ENCODE measurements at places on chromosomes 2 and 18. TPM values are rescaled to one million over a fixed set of nuclear protein-coding genes. Genes with fewer than 3 reads are reported as not detected.

DNA sequence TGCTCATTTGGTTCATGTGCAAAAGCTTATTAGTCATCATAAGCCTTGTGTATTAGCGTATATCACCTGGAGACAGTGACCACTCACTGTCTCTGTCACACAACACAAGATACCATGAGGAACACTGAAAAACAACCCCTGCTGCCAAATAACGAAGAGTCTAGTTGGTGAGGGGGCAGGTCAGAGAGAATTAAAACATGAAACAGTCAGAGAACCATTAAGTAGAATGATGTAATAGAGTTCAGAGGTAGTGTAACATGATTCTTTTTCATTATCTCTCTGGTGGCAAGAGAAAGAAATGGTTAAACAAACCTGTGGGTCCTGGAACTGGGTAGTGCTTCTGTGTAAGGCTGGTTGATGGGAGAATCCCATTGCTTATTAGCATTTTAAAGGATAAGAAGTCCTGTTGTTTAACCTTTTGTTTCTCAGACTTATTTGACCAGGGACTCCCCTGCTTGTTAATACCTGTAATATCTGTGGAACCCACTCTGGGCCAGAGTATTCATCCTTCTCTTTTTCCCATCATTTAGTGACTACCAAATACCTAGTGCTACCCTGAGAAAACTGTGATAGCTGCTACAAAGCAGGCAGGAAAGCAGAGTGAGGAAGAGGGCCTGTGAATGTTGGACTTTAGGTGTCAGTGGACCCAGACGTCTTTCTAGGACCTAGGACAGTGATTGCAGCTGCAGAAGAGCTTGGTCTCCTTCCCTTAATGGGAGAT is 38.0 kb downstream of the PTRHD1 start:
- no peak for ATAC-seq

GRCh38 chr2:57516698-57517340 is 529.8 kb upstream of the VRK2 start:
- ATAC-seq = no peak

GRCh38 chr2:40512256-40512655 is 60.4 kb upstream of the SLC8A1 start:
- peak; percentile 20 for ATAC-seq

GRCh38 chr2:109091526-109091925 is 37.5 kb upstream of the SH3RF3 start:
- no peak for ATAC-seq

Gene FTCDNL1
- total RNA-seq = 2.3 TPM

Gene FHOD3
- 36.7 TPM for total RNA-seq

DNA sequence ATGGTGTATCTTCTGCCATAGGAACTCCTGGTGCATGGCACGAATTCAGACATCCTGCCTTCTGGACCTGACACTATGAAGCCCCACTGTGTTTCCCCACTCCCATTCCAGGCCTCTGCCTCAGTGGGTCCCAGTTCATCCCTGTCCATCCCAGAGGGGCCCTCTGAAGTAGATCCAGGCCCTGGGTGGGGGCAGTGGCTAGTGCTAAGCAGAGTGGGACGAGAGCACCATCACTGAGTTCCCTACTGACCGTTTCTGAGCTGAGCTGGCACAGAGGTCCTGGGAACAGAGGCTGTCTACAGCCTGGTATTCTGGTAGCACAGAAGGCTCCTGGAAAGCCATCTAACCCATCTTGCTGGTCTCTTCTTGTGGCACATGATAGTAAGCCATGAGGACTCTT is 54.0 kb downstream of the ATOH8 start:
- ATAC-seq = no peak

Gene DYSF
- total RNA-seq = 14.0 TPM

DNA sequence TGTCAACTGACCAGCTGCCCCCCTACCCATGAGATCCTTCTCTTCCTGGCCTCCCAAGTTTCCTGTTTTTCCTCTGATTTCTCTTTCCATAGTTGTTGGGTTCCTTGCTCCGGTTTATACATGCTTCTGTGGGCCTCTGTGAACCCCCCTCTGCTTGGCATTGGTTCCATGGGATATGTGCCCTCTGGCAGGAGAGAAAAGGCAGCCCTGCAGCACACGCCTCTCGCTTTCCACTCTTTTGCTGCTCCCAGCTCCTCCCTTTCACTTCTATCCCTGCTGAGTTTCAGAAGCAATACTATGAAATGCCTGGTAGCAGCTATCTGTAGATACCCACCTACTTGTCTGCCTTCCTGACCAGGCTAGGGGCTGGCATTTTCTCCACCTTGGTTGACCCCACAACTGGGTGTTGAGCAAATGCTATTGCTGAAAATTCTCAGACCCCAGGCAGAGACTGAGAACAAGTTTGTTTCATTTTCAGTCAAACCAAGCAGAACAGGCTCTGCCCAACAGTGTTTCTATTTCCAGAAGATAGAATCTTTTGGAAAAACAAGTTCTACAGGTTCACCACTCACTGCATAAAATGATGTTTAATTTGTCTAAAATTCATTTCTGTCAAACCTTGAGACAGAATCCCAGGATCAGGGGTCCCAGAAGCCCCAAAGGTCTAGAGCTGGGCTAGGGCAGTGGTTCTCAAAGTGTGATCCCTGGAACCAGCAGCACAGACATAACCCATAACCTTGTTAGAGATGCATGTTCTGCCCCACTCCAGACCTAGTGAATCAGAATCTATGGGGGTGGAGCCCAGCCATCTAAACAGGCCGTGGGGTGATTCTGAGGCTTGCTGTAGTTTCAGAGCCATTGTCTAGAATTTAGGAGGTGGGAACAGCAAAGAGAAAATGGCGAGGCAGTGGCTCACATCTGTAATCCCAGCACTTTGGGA is 13.4 kb downstream of the CAPG start:
- peak; percentile 50 for ATAC-seq

Gene CROCC2
- not detected for total RNA-seq

Gene HOXD3
- 1.8 TPM for total RNA-seq

Gene SPEG
- 254 TPM for total RNA-seq

Gene FABP1
- total RNA-seq = not detected

GRCh38 chr2:71839826-71840225 is 307.8 kb downstream of the CYP26B1 start:
- no peak for ATAC-seq

- no peak for ATAC-seq
Measured at GRCh38 chr18:26722565-26722931, 143.0 kb downstream of the AQP4 start.

Gene IL36RN
- not detected for total RNA-seq

Gene ZNF385B
- total RNA-seq = 2.7 TPM

DNA sequence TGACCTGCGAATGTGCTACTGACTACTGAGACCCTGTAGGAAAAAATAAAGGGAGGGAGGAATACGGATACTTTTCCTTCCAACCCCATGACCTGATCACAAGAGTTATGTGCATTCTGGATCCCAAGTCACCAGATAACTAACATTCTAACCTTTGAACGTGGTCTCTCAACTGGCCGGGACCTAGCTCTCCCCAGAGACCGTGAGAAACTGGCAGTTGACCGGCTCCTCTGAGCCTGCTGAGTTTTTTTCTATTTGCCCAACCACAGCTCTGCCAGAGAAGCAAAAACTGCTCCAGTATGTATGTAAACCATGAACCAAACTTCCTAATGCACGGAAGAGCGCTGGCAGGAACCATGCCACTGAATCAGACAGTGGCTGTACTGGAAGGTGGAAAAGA is 47.5 kb upstream of the PTMA start:
- no peak for ATAC-seq

Gene ZAP70
- total RNA-seq = 0.89 TPM

DNA sequence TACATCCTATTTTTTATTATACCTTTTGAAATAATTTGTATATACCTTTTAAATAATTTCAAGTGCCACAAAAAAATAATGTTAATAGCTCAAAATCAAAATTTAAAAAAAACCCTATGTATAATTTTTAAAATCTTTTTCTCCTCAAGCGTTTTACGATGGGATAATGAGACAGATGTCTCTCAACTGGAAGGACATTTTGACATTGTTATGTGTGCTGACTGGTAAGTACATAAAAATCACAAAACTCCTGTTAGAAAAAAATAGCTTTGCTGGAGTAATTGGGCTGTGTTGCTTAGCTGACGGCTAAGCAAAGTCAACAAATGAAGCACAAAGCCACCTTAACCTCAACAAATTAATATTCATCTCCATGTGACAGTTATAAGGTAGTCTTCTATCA is 198.0 kb upstream of the SIX3 start:
- ATAC-seq = no peak

GRCh38 chr2:47313141-47313691 is 89.7 kb upstream of the MSH2 start:
- no peak for ATAC-seq

- no peak for ATAC-seq
Measured at GRCh38 chr2:231886071-231886681, 40.0 kb downstream of the NPPC start.

DNA sequence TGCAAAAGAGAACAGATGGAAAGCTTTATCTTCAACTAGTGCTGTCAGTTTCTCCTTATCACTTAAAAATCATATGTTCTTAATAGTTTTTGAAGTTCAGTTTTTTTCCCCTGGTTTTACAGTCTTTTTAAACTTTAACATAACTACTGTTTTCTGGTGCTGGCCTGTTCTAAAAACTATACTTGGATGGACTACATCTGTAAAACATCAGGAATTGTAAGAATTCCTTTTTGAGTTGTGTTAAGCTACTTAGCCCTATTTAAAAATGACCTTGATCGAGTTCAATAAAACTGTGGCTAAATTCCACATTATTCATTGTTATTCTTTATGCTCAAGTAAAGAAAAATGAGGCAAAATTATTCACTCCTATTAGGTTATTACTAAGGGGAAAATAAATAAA is 397.7 kb downstream of the NUP35 start:
- no peak for ATAC-seq

- ATAC-seq = peak; percentile 0
Measured at GRCh38 chr2:130355172-130355577, 681 bp upstream of the PTPN18 start.

All from gastroesophageal sphincter (tissue), 4 donors.